ENCODE measurements at places on chromosomes 1 and 21.
A peak's percentile ranks its signal among the peaks of the same experiment; 100 is the strongest.

GRCh38 chr1:119097380-119097779, 43.1 kb downstream of the WARS2 start:
- DNase-seq = no peak

GRCh38 chr1:159949123-159949522, 3.7 kb upstream of the IGSF9 start:
- DNase-seq = no peak

DNA sequence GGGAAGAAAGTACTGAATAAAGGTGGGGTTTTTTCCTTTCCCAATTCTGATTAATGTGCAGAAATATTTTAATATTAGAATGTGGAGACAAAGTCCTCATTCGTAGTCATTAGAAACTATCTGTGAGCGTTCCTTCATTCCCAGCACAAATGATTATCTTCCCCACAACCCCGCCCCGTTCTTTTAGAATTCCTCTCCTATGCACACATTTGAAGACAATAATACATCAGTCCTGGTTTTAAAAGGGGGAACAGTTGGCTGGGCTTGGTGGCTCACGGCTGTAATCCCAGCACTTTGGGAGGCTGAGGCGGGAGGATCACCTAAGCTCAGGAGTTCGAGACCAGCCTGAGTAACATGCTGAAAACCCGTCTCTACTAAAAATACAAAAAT, 876 bp downstream of the ALDH9A1 start:
- no peak for DNase-seq

GRCh38 chr1:2523891-2524609, 2.3 kb downstream of the PANK4 start:
- peak; percentile 41 for DNase-seq

- no peak for DNase-seq
Measured at GRCh38 chr1:233520261-233521191, 93.4 kb upstream of the KCNK1 start.

- no peak for DNase-seq
Measured at GRCh38 chr1:223486366-223486765, 93.2 kb downstream of the CCDC185 start.

DNA sequence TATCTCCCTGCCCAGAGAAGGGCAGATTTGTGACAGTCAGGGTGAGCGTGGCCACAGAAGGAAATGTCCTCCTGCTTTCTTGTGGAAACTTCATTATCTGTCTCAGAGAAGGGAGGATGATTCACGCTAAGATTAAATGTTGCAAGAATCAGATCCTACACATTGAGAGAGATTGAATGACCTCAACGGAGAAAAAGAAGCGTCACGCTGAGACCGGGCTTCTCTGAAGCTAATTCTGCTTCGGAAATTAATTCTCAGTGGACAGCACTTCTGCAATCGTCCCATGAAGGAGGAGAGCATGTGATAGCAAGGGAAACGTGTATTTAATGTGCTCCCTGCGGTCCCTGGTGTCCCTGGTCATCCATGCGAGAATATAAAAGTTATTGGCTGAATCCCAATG, 19.8 kb upstream of the C1orf21 start:
- no peak for DNase-seq

DNA sequence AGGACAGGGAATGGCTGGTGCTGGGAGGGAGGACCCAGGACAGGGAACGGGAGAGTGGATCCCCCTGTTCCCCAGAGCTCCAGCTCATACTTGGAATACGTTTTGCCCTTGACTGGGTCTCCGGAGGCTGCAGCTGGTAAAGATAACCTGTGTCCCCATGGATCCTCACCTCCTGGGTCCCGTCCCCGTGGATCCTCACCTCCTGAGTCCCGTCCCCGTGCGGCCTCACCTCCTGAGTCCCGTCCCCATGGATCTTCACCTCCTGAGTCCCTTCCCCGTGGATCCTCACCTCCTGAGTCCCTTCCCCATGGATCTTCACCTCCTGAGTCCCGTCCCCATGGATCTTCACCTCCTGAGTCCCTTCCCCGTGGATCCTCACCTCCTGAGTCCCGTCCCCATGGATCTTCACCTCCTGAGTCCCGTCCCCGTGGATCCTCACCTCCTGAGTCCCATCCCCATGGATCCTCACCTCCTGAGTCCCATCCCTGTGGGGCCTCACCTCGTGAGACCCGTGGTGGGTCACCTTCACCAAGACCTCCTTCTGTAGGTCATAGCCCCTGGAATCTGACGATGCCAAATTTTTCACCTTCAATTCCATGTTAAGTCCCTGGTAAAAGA, 61.4 kb downstream of the SCCPDH start:
- no peak for DNase-seq

GRCh38 chr21:36065497-36066036, 4.3 kb upstream of the CBR1 start:
- no peak for DNase-seq

GRCh38 chr1:168603501-168604110, 27.2 kb downstream of the XCL1 start:
- DNase-seq = peak; percentile 59

DNA sequence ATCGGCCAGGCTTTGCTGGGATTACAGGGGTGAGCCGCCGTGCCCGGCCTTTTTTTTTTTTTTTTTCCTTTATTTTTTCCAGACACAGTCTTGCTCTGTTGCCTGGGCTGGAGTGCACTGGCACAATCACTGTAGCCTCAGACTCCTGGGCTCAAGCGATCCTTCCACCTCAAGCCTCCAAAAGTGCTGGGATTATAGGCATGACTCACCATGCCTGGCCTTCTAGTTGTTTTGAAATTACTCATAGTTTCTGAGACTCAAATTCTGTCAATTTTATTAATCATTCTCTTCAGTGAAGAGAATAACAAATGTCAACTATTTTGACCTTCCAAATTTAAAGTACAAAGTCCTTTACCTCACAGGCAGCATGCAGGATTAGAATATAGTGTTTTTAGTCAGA, 374.5 kb downstream of the PLA2G4A start:
- no peak for DNase-seq

- no peak for DNase-seq
Measured at GRCh38 chr1:24149866-24150233, 6.9 kb upstream of the IL22RA1 start.

GRCh38 chr1:9881838-9882249, 28.2 kb downstream of the CTNNBIP1 start:
- DNase-seq = no peak

DNA sequence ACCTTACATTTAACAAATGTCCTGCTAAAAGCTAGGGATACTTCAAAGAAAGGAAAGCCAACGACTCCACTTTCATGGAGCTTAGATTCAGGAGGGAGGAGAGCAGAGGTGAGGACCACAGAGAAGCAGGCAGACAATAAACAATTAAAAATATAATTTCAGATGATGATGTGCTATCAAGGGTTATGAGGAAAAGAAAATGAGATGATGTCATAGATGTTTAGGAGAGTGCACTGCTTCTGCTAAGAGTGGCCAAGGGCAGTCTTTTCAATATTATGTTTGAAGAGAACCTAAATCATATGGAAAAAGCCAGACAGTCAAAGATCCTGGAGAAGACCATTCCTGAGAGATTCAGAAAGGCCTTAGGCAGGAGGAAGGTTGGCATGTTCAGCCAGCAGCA, 66.6 kb upstream of the HOOK1 start:
- no peak for DNase-seq
